H1 (cell line): ENCODE measurements at places on chromosomes 3 and 15.

- no peak for DNase-seq
Observed at GRCh38 chr15:56944485-56944884, 26.0 kb downstream of the TCF12 start.

DNA sequence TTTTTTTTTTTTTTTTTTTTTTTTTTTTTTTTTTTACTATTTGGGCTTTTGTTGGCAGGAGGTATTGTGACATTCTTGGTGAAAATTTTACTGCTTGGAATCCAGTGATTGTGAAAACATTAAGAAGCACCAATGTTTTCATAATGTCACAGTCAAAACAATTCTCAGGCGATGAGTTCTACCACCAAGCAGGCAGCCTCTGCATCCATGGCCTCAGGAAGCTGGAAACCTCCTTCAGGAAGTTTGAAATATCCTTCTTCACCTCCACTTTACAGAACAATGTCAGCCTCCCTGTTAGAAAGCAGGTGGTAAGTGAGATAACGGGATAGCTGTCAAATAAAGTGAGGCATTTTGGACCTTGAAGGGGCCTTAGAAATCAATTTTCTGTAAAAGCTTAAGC lies 98.3 kb downstream of the MEX3B start:
- no peak for DNase-seq

- DNase-seq, result no peak
Observed at GRCh38 chr15:58525991-58526421, 94.2 kb downstream of the LIPC start.

- no peak for DNase-seq
Observed at GRCh38 chr3:30996467-30996866, 102.0 kb upstream of the GADL1 start.

GRCh38 chr3:14290631-14291385 lies 111.6 kb upstream of the SLC6A6 start:
- DNase-seq, result no peak
